ENCODE measurements at places on chromosomes 5 and 9.

DNA sequence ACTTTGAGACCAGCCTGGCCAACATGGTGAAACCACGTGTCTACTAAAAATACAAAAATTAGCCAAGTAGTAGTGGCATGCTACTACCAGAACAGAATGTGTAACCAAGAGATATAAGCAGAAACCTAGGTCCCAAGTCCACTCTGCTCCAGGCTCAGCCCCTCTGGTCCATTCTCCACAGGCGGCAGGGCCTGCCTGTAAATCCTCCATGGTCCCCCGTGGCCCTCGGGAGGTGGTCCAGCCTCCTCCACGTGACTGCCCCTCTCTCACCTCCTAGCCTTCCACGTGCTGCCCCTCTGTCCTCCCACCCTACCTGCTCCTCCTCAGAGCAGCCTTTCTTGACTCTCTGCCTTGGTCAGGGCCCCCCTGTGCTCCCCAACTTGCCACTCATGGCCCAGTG lies 127.4 kb downstream of the GAPVD1 start:
- DNase-seq = no peak

GRCh38 chr5:80867233-80867632 lies 92.9 kb upstream of the RASGRF2 start:
- no peak for DNase-seq

DNA sequence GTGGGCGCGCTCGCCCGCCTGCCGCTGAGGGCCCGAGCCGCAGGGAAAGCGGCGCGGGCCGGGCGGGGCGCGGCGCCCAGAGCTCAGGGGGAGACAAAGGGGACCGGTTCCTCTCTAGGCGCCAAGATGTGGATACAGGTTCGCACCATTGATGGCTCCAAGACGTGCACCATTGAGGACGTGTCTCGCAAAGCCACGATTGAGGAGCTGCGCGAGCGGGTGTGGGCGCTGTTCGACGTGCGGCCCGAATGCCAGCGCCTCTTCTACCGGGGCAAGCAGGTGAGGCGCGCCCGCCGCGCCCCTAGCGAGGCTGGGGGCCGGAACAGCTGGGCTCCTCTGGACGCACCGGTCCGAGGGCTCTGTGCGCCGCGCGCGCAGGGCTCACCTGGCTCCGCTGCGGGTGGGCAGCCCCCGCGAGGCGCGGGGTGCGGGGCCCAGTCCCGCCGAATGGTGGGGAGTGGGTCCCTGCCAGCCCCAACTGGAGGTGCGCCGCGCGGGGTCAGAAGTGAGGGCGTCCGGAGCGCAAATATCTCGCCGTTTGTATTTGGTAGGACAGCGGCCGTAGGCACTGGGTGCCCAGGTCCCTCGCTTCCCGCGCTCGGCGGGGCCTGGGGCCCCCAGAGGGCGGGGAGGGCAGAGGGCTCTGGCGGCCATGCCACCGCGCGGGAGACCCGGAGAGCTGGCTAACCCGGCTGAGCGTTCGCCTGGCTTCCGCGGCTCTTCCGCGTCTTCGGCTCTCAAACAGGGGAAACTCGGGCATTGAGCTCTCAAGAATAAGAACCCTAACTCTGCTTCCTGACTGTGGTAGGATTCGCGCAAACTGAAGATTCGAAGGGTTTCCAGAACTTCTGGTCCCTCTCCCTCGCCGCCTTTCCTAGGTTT lies 607 bp downstream of the UHRF2 start:
- peak; percentile 13 for DNase-seq

- DNase-seq = no peak
These were observed 14.5 kb downstream of the BRD9 start for GRCh38 chr5:878125-878524.

DNA sequence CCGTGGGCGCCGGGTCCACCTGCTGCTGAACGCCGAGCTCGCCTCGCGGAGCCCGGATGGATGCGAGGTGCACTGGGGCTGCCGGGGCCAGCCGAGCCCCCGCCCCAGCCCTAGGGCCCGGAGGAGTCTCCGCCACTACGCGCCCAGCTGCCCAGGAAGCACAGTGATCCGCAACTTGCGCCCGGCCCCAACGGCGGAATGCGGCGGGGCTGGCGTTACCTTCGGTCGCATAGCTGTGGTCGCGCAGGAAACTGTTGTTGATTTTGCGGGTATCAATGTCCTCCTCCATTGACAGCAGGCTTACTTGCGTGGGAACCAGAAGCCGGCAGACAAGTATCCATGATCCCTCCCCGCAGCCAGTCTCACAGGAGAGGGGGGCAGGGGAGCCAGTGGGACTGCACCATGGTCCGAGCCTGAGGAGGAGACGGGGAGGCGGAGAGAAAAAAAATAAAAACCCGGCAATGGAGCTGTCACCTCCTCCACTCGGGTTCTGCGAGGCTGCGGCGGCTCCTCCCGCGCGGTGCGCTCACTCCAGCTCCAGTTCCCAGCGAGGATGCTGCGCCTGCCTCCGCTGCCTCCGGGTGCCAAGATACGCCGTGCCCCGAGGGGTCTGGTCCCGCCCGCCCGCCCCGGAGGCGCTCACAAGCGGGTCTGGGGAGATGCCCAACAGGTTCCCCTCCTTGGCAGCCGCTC lies 628 bp downstream of the PPP2R2B start:
- peak; percentile 11 for DNase-seq

DNA sequence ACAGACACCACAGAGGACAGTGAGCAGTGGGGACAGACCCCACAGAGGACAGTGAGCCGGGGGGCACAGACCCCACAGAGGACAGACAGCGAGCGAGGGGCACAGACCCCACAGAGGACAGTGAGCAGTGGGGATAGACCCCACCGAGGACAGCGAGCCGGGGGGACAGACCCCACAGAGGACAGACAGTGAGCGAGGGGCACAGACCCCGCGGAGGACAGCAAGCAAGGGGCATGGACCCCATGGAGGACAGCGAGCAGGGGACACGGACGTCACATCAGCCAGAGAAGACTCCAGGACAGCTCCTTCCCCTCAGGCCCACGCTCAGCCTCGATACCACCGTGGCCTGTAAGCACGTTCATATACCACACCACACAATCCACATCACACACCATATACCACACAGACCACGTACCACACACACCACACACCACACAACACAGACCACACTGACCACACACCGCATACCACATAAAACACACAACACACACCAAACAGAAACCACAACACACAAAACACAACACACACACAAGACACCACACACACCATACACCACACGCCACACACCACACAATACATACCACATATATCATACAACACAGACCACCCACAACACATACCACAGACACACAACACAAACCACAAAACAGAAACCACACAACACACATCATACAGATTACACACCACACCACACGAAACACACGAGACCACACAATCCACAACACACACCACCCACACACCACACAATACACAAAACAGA lies 5.2 kb upstream of the ZDHHC11 start:
- DNase-seq = no peak

GRCh38 chr9:80841888-80842287 lies 847.5 kb downstream of the TLE1 start:
- DNase-seq = no peak

GRCh38 chr5:14906628-14907027 lies 35.0 kb upstream of the ANKH start:
- DNase-seq = no peak

- DNase-seq = no peak
These were observed 17.4 kb downstream of the MGAT1 start for GRCh38 chr5:180785121-180785781.

GRCh38 chr5:55416306-55416705 lies 108.5 kb downstream of the MTREX start:
- DNase-seq = no peak

GRCh38 chr5:142680605-142681259 lies 5.2 kb downstream of the FGF1 start:
- DNase-seq = no peak

DNA sequence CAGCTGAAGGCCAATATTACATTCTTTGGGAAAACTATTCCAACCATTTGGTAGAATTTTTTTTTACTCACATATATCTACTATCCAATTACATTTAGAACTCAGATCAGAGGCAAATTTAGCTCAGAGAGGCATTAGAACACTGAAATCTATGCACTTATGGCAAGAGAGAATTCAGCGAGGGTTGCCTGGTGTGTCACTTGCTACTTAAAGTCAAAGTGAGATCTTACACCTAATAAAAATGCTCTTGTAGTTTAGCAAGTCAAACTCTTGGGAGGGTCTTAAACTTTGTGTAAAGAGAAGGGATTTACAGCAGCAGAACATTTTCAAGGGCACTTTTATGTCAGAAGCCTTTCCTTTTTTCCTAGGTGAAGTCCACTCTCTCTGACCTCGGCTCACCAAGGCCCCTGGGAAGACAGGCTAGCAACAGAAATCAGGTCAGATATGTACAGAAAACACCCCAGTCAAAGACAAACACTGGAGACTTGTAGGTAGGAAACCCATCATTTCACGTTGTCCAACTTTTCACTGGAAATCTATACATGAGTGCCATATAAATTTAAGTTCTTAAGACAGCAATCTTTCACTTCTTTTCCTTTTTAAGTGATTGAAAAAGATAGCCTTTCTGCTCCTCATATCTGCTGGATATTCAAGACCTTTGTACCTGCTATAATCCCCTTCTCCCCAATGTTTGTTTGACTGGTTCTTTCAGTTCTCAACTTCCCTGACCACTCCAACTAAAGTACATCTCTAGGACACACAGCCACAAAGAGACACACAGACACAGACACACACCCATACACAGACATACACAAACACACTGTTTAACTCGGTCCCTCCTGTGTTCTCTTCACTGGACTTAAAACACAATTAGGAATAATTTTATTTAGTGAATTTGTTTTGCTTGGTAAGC lies 635.8 kb downstream of the PDE4D start:
- DNase-seq = no peak

DNA sequence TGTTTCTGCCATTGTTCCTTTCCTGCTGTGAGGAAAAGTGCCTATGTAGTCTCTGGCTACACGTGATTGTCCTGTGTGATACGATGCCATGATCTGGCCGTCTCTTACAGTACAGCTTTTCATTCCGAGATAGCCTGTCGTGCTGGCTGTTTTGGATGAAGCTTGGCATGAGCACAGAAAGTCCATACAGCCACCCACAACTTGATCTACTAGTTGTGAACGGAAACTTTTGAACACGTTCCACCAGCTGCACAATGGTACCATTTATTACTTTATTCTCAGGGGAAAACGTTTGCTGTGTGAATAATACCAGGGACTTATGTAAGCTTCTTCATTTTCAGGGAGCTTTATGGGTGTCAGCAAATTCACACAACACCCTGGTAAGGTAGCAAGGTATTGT lies 217.6 kb upstream of the ANKRD55 start:
- DNase-seq = no peak

- DNase-seq = no peak
These were observed 285.2 kb downstream of the EBF1 start for GRCh38 chr5:158814521-158814920.
